Activated CD4-positive, alpha-beta T cell treated with anti-CD3 and anti-CD28 coated beads, Interleukin-2, amount 50 U/mL, for 16 hours (primary cell): ENCODE measurements at places on chromosomes 4 and X.
A peak's percentile ranks its signal among the peaks of the same experiment; 100 is the strongest.

- no peak for DNase-seq
These were observed 4.9 kb downstream of the SMR3A start for GRCh38 chr4:70365479-70365878.

DNA sequence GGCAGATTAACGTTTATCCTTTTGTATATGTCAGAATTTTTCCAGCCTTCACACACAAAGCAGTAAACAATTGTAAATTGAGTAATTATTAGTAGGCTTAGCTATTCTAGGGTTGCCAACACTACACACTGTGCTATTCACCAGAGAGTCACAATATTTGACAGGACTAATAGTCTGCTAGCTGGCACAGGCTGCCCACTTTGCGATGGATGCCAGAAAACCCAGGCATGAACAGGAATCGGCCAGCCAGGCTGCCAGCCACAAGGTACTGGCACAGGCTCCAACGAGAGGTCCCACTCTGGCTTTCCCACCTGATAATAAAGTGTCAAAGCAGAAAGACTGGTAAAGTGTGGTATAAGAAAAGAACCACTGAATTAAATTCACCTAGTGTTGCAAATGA is 94.8 kb downstream of the TET2 start:
- DNase-seq: no peak

DNA sequence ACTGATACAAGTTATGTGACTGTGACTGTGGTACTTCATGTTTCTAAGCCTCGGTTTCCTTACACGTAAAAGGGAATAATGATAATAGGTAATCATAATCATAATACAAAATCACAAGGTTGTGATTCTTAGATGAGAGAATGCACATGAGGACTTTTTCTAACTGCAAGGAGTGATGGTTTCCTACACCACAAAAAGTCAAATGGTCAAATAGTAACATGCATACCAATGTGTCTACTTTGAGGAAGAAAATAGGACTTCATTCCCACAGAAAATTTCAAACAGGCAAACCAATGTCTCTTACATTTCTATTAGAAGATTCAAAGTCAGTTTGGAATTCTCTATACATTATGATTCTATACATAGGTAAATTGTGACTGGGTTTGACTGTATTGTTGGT is 368.7 kb upstream of the FTHL17 start:
- no peak for DNase-seq

- DNase-seq: no peak
These were observed 175.4 kb downstream of the NPFFR2 start for GRCh38 chr4:72207196-72207595.

- DNase-seq: no peak
These were observed 1.5 kb downstream of the GRID2 start for GRCh38 chr4:92305148-92305877.

DNA sequence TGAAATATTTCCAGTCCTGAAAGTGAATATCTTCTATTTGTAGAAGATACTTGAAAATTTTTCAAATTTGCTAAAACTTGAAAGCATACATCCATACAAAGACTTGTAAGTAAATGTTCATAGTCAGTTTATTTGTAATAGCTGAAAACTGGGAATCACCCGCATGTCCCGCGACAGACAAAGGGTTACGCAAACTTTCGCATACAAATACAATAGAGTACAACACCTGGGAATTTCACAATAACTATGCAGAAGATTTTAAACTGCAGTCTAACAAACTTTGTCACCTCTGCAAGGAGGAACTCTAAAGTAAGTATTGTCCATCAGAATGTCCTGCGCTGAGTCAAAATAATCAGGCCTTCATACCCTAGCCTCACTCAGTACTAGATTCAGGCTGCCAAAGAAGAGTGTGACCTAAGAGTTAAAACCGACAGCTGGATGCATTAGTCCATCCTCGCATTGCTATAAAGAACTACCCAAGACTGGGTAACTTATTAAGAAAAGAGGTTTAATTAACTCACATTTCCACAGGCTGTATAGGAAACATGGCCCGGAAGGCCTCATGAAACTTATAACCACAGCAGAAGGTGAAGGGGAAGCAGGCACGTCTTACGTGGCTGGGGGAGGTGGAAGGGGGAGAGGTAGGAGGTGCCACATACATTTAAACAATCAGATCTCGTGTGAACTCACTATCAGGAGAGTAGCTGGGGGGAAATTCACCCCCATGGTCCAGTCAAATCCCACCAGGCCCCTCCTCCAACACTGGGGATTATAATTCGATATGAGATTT is 60.4 kb downstream of the MMRN1 start:
- no peak for DNase-seq

DNA sequence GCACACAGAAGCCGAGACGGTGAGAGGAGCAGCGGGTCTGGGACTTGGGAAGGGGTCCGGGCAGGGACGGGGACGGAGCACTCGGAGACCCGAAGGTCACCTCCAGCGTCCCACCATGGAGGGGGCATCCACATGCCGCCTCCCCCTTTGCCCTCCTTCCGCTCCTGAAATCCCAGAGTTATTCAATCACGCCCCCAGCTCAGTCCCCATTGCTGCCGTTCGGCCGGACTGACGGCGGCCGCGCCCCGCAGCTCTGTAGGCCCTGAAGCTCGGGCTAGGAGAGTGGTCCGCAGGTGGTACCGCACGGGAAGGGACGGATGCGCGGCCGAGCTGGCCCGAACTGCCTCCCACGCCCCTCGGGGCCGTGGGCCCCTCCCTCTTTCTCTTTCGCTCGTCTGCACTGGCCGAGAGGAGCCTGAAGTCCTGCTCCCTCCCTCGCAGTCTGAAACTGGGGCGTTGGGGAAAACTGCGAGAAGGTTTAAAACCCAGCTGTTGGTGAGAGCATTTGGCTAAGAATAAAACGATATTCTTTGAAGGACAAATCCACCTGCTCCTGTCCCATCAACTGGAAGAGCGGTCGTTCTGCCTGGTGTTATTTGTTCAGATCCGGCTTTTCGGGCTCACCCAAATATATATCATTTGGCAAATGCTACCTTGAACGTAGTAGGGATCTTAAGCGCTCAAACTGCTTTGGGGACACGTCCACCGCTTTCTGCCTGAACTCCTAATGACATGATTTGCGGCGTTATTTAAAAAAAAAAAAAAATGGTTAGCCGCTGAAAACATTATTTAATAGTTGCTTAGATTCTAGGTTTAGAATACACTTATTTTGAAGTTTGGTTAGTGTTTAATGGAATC is 719 bp downstream of the USO1 start:
- peak; percentile 61 for DNase-seq

- no peak for DNase-seq
These were observed 56.1 kb downstream of the CCKAR start for GRCh38 chr4:26434030-26434639.

GRCh38 chr4:53531585-53532224 is 59.6 kb downstream of the LNX1 start:
- DNase-seq: no peak

DNA sequence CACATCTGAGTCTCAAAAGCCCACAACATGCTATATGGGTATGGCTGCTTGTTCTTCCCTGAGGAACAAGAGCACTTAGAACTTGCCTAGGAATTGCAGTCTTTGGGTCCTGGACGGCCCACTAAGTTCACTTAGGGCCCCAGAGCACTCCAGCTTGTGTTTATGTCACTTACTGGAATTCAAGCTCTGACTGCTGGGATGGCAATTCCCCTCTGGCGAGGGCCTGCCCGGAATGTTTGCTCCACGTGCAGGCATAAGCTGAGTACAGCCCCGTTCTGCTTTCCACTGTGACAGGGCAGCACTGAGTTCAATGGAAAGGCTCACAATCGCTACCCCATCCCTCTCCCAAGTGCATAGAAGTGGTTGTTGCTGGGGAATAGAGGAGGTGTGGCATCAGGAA is 25.9 kb upstream of the RASSF6 start:
- no peak for DNase-seq

DNA sequence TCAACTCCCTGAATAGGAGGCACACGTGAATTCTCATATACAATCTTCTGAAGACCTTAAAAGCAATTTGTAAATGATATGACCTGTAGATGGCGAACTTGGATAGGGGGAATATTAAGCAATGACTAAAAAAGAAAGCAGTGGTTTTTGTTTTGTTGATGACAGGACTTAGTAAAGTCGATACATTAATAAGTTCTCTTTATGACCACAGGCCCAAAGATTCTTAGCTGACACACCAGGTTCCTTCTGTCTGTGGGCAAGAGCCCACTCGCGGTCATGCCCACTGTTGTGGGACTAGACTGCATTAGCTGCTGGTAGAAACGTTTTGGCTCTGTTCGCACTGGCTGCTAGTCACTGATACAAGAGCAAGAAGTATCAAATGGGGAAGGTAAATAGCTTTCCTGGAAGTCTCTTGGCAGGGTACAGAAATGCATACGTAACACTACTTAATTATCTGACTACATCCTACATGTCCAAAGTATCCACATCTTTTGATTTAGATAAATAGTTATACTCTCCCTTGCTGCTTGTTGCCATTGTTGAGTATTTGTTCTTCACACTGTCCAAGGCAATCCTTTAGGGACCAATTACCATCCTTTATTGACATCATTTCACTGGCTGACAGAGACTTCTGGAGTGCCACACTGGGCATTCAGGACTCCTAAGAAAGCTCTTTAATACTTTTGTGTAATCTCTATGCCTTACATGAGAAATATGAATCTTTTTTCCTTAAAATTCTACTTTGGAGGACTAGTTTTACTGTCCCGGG is 31.0 kb downstream of the ALPK1 start:
- DNase-seq: peak; percentile 63

GRCh38 chrX:134144231-134144630 is 92.8 kb upstream of the CCDC160 start:
- peak; percentile 25 for DNase-seq

DNA sequence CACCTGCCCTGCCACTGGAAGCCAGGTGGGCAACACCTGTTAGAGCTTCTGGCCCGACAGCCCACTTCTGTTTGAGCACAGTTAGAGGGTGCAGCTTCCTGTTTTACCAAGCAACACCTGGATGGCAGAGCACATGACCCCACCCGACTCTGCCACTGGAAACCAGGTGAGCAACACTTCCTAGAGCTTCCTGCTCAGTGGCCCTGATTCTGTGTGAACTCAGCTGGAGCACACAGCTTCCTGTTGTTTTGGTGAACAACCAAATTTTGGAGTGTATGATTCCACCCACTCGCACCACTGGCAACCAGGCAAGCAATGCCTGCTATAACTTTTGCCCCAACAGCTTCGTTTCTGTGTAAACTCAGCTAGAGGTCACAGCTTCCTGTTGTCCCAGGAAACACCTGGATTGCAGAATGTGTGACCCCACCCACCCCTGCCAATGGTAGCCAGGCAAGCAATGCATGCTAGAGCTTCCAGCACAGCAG is 163.8 kb upstream of the KLF8 start:
- DNase-seq: no peak

DNA sequence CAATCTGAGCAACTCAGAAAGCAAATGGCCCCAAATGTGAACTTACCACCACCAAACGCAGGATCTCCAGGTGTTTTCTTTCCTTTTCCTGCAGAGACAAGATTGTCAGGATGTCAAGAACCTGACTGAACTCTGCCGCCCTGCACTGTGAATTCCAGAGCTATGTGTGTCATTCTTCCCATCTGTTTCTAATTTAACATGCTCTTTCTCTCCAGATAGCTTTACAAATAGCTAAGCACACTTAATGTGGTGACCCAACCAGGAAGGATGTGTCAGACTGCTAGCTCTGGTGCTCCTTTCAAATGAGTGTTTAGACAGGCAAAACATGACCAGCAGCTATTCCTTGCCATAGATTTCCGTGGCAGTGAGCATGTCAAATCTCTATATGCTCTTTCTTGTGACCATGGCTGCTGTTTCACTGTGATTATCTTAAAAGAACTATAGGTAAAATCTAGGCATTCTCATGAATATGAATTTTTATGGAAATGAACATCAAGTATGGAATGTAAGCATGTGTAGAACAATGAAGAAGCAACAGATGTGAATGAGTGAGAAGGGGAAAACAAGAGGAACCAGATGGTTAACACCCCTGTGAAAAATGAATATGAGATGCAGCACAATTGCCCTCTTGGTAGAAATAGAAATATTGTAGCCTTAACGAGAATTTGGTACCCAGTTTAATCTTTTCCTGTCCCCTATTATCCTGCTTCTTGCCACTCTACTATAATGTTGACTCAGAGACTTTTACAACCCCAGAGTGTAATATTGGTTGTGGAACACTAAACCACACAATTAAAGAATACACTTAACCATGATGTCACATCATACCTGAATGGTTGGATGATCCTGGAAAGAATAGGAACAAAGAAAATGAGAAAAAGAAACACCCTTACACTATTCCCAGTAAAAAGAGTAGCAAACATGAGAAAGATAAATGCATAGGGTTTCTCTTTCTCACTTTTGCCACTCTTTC is 247.8 kb upstream of the DKK2 start:
- no peak for DNase-seq

GRCh38 chrX:111007238-111007637 is 88.8 kb upstream of the PAK3 start:
- no peak for DNase-seq

GRCh38 chrX:54540289-54540688 is 10.3 kb downstream of the GNL3L start:
- no peak for DNase-seq

DNA sequence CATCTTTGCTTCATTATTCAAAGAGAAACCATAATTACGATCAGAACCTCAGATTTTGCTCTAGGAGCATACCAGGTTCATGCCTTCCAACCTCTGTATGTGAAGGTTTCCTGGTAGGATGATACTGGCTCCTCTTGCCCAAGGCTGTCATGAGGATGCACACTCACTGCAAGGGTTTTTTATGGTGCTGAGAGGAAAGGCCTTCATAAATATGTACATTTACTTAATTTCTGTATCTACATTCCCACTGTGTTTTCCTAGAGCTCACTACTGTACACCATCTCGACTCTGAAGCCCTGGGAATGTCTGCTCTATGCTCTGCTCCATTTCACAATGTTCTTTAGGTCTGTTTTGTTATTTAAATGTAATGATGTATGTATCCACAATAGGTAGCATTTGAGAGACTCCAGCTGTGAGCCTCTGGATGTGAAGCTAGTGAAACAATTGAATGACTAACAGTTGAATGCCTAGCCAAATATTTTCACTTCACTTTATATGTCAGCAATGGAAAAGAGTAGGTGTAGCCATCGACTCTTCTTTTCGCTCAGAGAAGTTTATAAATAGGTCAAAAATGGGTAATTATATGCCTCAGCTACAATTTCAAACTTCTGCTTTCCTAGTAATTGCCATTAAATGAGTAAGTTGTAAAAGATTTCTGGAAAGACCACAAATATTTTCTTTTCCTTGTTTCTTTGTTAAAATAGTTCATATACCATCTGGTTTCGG is 228.0 kb downstream of the PALLD start:
- DNase-seq: no peak

GRCh38 chrX:115399306-115399705 is 109.8 kb downstream of the LUZP4 start:
- no peak for DNase-seq

GRCh38 chr4:156439576-156440200 is 486.0 kb upstream of the CTSO start:
- no peak for DNase-seq

DNA sequence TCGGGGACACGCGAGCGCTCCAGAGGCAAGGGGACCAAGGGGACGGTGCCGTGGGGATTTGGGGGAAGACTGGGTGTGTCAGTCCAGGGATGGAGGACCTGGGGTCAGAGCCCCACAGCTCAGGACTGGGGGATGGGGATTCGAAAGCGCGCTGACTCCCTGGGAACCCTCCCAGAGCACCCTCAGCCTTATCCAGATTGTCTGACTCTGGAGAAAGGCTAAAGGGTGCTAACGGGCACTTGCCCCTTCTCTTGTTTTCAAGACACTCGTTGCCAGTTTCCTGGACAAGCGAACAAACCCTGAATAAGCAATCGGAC is 1.1 kb downstream of the DOCK11 start:
- DNase-seq: no peak

GRCh38 chr4:107388736-107389274 is 331.2 kb downstream of the PAPSS1 start:
- DNase-seq: no peak
